Cortex of kidney (tissue), 1 donor: ENCODE measurements at places on chromosomes 7 and 10.

DNA sequence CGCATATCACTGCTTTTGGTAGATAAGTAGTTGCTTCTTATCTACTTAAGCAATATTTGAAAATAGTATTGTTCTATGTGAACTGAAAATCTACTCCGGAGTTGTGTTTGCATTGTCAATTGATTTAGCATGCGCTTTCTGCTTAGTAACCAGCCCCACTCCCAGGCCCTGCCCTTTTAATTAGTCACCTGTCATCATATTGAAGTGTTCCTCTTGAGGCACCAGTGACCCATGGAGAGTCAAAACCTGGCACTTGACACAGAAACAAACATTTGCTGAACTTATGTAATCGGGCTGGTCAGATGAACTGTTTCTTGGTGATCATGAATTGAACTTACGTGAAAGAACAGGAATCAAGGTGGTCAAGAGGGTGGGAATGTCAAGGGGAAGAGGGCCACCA is 27.8 kb upstream of the CDHR3 start:
- DNase-seq = no peak

DNA sequence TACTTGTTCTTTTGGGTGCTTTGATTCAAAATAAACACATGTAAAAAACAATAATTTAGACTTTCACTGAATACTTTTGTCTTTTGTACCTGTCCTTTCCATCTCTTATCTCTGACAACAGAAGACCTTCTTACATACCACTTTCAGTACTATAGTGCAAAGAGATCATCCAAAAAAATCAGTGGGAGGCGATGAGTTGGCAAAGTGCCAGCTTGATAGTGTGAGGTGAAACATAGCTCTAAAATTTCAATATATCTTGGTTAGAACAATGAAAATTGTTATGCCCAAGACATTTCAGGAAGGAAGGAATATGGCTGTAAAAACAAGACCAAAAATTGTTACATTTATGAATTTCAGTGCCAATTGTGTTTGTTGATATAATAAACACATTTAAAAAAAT is 390.2 kb upstream of the COBL start:
- no peak for DNase-seq

DNA sequence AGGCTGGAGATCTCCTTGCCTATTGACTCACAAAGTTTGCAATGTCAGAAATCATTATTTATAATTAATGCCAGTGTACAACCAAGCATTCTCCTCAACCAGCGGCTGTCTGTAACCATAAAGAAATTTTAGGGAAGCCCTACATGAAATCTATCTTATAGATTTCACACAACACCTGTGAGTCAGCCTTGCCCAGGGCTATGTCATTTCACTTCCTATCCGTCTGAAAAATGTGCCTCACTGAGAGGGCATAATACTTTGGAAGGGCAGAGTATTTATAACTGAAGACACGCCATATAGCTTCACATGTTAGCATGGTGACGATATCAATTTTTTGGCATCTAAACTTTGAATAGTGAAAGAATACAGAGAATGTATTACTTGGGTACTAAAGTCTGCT is 296.6 kb upstream of the ETV1 start:
- no peak for DNase-seq

GRCh38 chr7:116249969-116250553 is 39.7 kb downstream of the TES start:
- no peak for DNase-seq

GRCh38 chr7:106840342-106840741 is 24.7 kb upstream of the PIK3CG start:
- DNase-seq = no peak

DNA sequence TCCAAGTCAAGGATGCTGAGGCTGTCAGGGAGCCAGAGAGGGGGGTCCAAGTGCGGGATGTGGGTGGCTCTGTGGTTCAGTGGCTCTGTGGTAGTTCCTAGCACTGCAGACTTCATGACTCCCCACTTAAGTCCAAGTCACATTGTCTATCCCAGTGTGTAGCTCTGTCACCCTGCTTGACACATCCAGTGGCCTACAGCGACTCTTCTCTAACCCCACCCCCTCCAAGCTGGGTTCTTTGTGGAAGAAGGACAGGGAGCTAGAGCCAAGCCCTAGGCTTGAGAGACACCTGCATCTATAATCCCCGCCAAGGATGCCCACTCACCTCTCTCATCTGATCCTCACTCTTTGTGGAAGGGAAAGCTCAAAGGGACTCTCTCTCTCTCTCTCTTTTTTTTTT is 57.6 kb downstream of the ADCYAP1R1 start:
- DNase-seq = no peak

DNA sequence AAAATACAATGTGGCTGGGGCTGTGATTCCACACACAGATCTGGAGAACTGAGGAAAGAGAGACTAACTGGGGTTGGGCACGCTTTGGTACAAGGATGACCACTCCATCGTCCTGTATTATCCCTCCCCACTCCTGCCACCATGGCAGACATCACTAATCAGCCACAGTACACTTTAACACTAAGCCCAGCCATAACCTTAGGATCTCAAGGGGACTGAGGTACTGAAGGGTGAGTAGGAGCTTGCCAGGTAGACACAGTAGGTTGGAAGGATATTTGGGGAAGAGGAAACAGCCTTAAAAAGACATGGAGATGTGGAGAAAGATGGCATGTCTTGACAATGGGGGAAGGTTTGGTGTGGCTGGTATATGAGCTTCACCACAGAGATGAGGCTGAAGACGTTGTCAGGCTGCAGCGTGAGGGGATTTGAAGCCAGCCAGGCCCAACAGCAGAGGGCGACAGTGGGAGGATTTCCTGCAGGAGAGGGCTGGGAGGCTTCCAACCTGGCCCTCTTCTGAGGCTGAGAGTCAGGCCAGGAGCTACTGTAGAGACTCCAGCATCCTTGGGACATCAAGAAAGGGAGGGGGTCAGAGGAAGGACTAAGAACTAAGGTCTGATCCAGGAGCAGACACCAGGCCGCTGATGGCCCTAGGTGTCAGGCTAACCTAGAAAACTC is 58.6 kb upstream of the COL13A1 start:
- DNase-seq = no peak

GRCh38 chr7:125299003-125299765 is 369.6 kb upstream of the POT1 start:
- DNase-seq = no peak

- DNase-seq = no peak
Measured at GRCh38 chr10:102534333-102534732, 30.6 kb downstream of the SUFU start.

DNA sequence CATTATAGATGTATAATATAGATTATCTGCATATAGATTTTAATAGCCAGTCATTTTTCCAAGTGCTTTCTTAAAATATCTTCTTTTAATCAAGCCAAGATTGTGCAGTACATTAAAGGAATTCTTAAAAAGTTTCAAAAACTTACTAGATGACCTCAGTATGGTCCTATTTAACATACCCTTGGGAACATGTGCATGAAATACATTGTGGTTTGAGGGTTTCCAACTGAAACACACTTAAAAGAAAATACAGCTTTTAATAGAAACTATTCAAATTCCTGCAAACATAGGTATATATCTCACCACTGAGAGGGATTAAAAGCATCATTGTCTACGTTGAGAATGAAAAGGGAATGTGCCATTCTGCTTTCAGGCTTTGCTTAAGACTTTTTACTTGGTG is 364.9 kb downstream of the SUGCT start:
- no peak for DNase-seq

GRCh38 chr10:119457966-119458766 is 84.4 kb downstream of the RGS10 start:
- no peak for DNase-seq

DNA sequence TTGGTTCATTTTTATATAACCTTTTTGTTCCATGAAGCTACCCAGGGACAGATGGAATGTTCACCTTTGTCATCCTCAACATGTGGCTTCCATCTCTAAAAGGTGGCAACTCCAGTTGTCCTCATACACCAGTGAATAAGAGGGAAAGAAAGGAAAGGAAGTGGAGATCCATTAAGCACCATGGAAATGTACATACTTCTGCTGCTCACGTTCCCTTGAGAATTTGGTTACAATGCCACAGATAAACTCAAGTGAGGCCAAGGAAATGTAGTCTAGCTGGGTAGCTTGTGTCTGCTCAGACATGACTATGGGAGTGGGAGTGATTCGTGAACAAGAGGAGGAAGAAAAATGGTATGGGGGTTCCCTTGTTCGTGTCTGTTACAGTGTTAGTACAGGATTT is 237.1 kb upstream of the FAM3C start:
- DNase-seq = no peak

GRCh38 chr7:80967071-80967916 is 48.4 kb upstream of the SEMA3C start:
- no peak for DNase-seq

DNA sequence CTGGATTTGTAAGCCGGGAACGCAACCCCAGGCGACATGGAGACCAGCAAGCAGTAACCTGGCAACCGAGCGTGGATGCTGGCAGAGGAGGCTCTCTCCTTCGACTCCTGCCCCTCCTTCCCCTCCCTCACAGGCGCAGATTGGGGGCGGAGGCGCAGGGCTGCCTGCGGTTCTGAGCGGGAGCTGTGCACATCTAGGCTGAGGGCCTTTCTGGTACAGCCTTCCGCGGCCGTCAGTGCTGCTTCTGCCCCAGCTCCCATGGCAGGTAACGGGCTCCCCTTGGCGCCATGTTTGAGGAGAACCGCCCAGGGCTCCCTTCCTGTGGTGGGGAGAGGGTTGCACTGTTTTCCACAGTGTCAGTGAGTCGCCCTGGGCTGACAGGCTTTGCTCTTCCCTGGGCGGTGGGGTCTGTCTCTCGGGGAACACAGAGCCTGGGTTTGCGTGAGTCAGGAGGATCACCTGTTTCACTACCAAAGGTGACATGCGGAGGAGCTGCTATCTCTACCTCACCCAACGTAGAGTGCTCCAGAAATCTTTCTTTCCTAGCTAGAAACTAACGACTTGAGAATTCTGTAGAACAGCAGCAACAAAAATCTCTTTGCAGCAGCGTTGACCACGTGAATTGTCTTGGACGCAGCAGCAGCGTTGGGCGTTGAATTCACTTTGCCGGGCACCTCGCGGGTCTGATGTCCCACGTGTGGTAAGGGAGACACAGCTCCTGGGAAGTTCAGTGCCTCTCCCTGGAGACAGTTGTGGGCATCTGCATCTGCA is 154.8 kb upstream of the COBL start:
- DNase-seq = no peak

GRCh38 chr10:74502963-74503608 is 323.3 kb upstream of the KAT6B start:
- no peak for DNase-seq

DNA sequence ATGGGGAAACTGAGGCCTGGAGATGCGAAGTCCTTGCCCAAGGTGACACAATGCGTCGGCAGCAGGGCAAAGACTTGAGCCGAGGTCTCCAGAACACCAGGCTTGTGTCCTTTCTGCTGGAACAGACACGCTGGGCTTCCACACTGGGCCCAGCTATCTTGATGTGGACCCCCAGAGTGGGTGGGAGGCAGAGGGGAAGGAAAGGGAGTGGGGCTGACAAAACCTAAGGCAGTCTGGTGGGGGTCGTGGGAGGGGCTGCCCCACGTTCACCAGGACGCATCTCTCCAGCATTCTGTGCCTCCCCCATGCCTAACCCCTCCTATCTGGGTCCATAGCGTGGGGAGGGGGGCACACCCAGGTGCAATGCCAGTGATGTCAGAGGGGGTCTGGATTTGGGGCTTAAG is 38.1 kb downstream of the PPIF start:
- DNase-seq = no peak

GRCh38 chr7:71633551-71634008 is 501.6 kb downstream of the GALNT17 start:
- no peak for DNase-seq

- no peak for DNase-seq
Measured at GRCh38 chr7:12747687-12748306, 60.4 kb downstream of the ARL4A start.

DNA sequence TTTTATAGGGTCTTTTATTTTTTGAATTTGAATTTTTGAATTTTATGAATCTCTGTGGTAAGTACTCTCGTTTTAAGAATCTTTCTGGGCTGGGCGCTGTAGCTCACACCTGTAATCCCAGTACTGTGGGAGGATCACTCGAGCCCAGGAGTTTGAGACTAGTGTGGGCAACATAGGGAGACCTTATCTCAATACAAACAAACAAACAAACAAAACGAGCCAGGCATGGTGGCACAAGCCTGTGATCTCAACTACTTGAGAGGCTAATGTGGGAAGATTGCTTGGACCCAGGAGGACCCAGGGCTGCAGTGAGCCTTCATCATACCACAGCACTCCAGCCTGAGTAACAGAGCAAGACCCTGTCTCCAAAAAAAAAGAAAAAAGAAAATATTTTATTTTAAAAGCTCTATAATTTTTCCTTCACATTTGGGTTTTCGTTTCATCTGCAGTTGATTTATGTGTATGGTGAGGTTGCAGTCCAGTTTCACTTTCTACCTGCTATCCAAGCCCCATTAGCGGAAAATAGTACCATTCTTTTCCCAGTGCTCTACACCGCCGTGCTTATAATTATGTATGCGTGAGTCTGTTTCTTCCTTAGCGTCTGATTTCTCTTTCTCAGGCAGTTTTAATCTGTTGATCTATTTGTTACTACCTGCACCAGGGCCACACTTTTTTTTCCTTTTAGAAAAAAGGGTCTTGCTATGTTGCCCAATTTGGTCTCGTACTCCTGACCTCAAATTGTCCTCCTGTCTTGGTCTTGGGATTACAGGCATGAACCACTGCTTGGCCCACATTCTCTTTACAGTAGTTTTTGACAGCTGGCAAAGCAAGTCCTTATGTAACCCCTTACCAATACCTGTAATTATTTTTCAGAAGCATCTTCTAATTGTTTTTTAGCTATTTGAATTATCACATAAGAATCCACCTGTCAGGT is 21.7 kb downstream of the TRIM24 start:
- DNase-seq = no peak

DNA sequence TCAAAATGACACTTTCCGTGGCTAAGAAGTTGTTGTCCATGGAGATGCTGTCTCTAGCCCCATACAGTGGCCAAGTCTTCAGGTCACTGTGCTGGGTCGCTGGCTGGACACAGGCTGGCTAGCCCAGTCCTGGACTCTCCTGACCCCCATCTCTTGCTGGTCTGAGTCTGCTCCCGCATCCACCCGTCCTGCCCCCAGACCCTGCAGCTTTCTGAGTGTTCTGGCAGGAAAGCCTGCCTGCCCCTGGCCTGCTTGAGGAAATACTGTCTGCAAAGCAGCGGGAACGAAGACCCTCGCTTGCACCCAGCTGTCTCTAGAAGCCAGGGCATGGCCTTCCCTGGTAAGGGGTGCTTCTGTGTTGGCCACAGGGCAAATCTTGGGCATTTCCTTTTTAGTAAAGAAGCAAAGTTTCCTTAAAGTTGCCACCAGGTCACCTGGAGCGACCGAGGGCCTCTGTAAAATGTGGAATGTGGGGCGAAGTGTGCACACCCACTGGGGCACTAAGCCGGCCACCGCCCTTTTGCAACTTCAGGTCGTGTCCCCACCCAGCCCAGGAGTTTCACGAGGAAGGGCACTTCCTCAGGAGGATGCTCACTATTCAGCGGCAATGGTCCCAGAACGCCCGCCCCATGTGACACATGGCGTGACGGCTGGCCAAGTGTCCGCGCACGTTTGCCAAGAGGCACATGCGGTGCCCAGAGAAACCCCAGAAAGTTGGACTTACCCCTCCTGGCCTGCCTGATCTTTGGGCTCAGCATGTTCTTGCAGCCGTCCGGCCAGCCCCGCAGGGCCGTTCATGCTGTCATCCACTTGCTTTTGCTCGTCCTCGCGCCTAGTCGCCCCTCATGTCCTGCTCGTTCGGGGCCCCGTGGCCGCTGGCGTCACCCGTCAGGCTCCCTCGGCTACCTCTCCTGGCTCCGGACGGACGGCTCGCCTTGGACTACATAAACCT is 558 bp downstream of the ARHGAP22 start:
- DNase-seq = no peak

- DNase-seq = no peak
Measured at GRCh38 chr10:33229252-33229948, 105.1 kb downstream of the NRP1 start.
